Neural crest cell (in vitro differentiated cells): ENCODE measurements at places on chromosomes 5 and 9. TPM values are rescaled to one million over a fixed set of nuclear protein-coding genes. Genes with fewer than 3 reads are reported as not detected.
A peak's percentile ranks its signal among the peaks of the same experiment; 100 is the strongest.

GRCh38 chr9:8074713-8075286 is 275.2 kb upstream of the DMAC1 start:
- H3K27me3 ChIP-seq = no peaks in the 10 kb centered on the region
- no peak for DNase-seq
- H3K4me3 ChIP-seq = no peak overlapping the region

- no peak for DNase-seq
- H3K27ac ChIP-seq = no peak overlapping the region
- no peaks in the 10 kb centered on the region for H3K4me1 ChIP-seq
- H3K36me3 ChIP-seq = no peaks in the 10 kb centered on the region
Observed at GRCh38 chr9:95522871-95523370, 6.2 kb upstream of the PTCH1 start.

DNA sequence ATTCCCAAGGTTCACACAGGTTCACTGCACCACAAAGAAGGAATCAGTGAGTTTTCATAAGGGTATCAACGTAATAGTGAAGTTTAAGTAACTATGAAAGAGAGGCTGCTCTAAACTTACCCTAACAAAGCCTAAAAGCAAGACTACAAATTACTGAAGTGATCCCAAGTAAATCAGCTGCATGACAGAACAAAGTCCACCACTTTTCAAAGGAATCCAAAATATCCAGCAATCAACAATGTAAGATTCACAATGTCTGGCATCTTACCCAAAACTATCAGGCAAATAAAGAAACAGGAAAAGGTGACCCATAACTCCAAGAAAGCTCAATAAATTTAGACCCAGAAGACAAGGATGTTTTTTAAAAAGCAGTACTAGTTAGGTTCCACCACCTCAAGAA is 70.1 kb downstream of the GNAQ start:
- H3K27ac ChIP-seq = no peak overlapping the region
- no peak overlapping the region for H3K4me3 ChIP-seq
- H3K4me1 ChIP-seq = peaks cover 43% of the 10 kb centered on the region
- DNase-seq = no peak
- H3K36me3 ChIP-seq = peaks cover 10% of the 10 kb centered on the region
- no peaks in the 10 kb centered on the region for H3K27me3 ChIP-seq

GRCh38 chr5:52693280-52693679 is 94.4 kb upstream of the ITGA1 start:
- H3K27ac ChIP-seq = no peak overlapping the region
- H3K4me1 ChIP-seq = peaks cover 11% of the 10 kb centered on the region
- no peaks in the 10 kb centered on the region for H3K36me3 ChIP-seq
- no peak for DNase-seq
- H3K27me3 ChIP-seq = no peaks in the 10 kb centered on the region

- H3K27ac ChIP-seq = no peak overlapping the region
- no peaks in the 10 kb centered on the region for H3K27me3 ChIP-seq
- H3K4me1 ChIP-seq = peaks cover 33% of the 10 kb centered on the region
- no peak for DNase-seq
- H3K4me3 ChIP-seq = no peak overlapping the region
- H3K36me3 ChIP-seq = no peaks in the 10 kb centered on the region
Observed at GRCh38 chr5:168608386-168608785, 29.2 kb upstream of the PANK3 start.

GRCh38 chr9:109940561-109940960 is 160.6 kb downstream of the PALM2AKAP2 start:
- peaks cover 6% of the 10 kb centered on the region for H3K4me1 ChIP-seq
- H3K27ac ChIP-seq = no peak overlapping the region
- H3K27me3 ChIP-seq = no peaks in the 10 kb centered on the region
- H3K4me3 ChIP-seq = no peak overlapping the region
- peaks cover 3% of the 10 kb centered on the region for H3K36me3 ChIP-seq

DNA sequence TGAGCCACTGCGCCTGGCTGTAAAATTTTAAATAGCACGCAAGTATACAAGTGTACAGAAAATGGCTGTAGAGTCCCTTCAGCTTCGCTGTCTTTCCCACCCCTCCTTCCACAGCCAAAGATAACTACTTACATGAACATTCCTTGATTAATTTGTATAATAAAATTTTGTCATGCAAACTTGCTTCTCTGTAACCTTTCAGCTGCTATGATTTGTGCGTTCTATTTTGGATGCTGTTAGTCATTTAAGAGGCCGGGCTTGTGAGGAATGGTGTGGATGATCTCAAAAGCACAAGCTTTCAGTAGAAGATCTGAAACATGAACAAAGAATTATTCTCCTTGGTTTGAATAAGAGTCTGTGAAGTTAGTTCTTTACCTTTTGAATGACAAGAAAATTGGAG is 115.0 kb upstream of the TLE1 start:
- no peak overlapping the region for H3K4me3 ChIP-seq
- DNase-seq = no peak
- peaks cover 5% of the 10 kb centered on the region for H3K4me1 ChIP-seq
- no peak overlapping the region for H3K27ac ChIP-seq
- no peaks in the 10 kb centered on the region for H3K27me3 ChIP-seq
- no peaks in the 10 kb centered on the region for H3K36me3 ChIP-seq

DNA sequence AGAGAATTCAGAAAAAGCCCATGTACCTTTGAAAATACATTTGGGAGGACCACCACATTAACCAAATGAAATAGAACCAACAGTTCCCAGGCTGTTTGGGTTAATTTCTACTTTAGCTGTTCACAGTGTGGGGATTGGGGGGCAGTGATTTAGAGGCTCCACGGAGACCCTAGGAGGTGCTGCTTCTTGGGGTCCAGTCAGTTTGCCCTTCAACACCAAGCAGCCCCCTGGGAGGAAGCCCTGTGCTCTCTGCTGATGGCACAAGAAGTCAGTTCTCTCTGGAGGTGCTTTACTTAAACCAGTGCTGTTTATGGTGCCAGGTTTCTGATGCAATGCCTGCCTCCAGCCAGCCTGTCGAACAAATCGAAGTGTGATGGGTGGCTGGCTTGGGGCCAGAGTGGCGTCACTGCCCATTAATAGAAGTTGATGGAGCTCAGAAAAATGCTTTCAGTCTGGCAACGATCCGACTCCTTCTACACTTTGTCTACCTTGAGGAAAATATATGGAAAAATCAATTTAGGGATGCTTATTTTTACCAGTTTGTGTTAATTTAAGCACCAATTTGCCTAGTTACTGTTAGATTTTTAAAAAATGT is 134.0 kb downstream of the SNX18 start:
- H3K27me3 ChIP-seq = no peaks in the 10 kb centered on the region
- no peak for DNase-seq
- H3K4me1 ChIP-seq = peaks cover 6% of the 10 kb centered on the region
- H3K27ac ChIP-seq = no peak overlapping the region
- peaks cover 4% of the 10 kb centered on the region for H3K36me3 ChIP-seq
- no peak overlapping the region for H3K4me3 ChIP-seq

DNA sequence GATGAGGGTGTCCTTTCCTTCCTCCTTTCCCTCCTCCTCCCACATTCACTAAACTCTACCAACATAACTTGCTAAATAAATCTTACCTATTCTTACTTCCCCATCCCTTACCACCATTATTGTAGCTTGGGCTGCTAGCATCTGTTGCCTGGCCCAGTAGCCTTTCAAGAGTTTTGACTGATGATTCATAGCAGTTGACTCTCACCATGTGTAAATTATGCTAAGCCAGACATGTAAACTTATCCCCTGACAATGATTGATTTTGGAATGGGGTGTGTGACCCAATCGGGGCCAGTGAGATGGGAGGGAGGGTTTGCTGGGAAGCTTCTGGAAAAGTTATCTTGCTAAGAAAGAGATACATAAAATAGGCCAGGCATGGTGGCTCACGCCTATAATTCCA is 161.8 kb upstream of the SPRY4 start:
- no peaks in the 10 kb centered on the region for H3K27me3 ChIP-seq
- H3K27ac ChIP-seq = no peak overlapping the region
- peaks cover 53% of the 10 kb centered on the region for H3K4me1 ChIP-seq
- DNase-seq = no peak
- peaks cover 5% of the 10 kb centered on the region for H3K36me3 ChIP-seq

- no peak overlapping the region for H3K27ac ChIP-seq
- H3K4me1 ChIP-seq = peaks cover 31% of the 10 kb centered on the region
- no peak for DNase-seq
- no peaks in the 10 kb centered on the region for H3K27me3 ChIP-seq
- peaks cover 8% of the 10 kb centered on the region for H3K36me3 ChIP-seq
- no peak overlapping the region for H3K4me3 ChIP-seq
Observed at GRCh38 chr5:92800365-92800764, 780.7 kb downstream of the NR2F1-AS1 start.

DNA sequence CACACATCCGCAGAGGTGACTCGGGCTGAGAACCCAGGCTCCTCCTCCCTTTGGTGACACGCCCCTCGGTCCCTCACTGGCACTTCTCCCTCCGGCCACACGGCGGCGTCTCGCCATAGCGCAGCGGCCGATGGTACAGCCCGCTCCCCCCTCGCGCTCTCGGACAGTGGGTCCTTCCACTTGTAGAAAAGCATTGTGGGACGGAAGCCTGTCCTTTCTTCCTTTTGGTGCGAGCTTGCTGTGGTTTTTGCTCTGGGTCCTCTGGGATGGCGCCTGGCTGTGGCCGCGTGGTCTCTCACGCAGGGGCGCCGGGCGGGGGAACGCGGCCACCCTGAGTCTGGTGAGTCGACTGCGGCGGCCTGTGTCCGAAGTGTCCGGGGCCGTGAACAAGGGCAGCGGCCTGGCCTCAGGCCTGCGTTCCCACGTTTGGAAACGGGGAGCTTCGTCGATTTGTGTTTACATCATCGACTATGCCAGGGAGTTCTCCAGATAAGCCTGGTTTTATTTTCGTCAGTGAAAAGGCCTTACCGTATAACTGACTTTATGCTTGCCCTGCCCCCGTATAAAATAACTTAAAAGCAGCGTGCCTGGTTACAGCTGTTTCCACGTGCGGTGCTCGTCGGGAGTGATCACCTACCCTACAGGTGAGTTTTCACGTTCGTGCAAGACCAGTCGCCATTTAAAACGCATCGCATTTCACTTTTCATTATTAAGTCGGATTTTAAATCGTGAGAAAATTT is 258.3 kb downstream of the EPB41L4A start:
- DNase-seq = peak; percentile 93
- H3K4me1 ChIP-seq = peaks cover 26% of the 10 kb centered on the region
- peak overlapping the region; percentile 95 for H3K4me3 ChIP-seq
- peaks cover 16% of the 10 kb centered on the region for H3K36me3 ChIP-seq
- H3K27ac ChIP-seq = peak overlapping the region; percentile 97

DNA sequence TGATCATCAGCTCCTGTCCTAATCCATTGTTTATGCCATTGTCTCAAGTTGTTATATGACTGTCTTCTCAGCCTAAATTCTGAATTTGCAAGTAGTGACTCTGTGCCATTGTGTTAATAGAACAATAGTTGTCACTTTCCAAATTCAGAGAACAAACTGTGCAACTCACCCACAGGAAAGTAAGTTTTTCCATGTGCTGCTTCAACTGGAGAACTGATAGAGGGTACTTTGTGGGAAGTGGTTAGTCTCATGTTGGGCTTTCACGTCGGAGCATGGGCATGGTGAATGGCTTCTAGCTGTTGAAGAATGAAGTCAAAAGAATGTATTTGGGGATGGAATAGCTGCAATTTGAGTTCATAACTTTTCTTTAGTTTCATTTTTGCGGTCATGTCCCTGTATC is 146.0 kb downstream of the CD180 start:
- H3K27me3 ChIP-seq = no peaks in the 10 kb centered on the region
- DNase-seq = no peak
- no peak overlapping the region for H3K4me3 ChIP-seq

GRCh38 chr5:71817891-71818290 is 98.8 kb downstream of the CARTPT start:
- no peak overlapping the region for H3K27ac ChIP-seq
- H3K27me3 ChIP-seq = no peaks in the 10 kb centered on the region
- DNase-seq = no peak
- H3K4me1 ChIP-seq = no peaks in the 10 kb centered on the region
- peaks cover 4% of the 10 kb centered on the region for H3K36me3 ChIP-seq
- no peak overlapping the region for H3K4me3 ChIP-seq

ZNF300 gene
- total RNA-seq = 12.1 and 12.4 TPM in 2 replicates

SLC24A2 gene
- 0.09 and 0.14 TPM in 2 replicates for total RNA-seq

NPDC1 gene
- total RNA-seq = 54.7 and 61.1 TPM in 2 replicates

ADAMTS12 gene
- total RNA-seq = 10.4 and 10.8 TPM in 2 replicates

BAAT gene
- 0.16 and 0.30 TPM in 2 replicates for total RNA-seq

UNC13B gene
- total RNA-seq = 56.9 and 58.0 TPM in 2 replicates
